M059J (cell line): ENCODE measurements at places on chromosomes 7 and 10. TPM values are rescaled to one million over a fixed set of nuclear protein-coding genes. Genes with fewer than 3 reads are reported as not detected.

DNA sequence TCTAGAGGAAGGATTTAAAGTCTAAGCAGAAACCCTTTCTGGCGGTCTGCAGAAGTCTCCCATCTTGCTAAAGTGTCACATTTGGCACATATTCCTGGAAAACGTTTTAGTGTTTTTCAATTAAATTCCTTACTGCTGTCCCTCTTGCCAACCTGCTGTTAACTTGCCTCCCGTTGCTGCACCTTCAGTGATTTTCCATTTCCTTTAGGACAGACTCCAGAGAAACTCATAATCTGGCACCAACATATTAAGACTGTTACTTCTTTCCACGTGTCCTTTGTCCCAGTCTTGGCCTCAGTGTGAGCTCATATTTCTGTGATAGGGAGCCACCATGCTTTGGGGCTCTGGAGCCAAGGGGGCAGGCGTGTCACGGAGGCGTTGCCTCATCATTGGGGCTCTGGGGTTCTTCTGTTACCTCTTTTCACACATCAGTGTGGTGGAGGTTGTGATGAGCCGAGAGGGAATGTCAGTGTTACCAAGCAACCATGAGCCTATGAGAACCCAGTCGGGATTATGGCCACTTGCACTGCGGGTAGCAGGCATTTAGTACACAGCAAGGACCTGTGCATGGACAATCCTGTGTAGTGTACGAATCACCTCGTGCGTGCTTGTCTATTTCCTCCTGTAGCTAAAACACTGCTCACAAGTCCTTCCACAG, 26.0 kb upstream of the ZNF32 start:
- no peak for DNase-seq

SMKR1 gene
- total RNA-seq = 0.37 and 0.89 TPM in 2 replicates

JCAD gene
- not detected in 2 replicates for total RNA-seq

- DNase-seq = peak; percentile 86
Measured at GRCh38 chr7:34837801-34838201, 179.8 kb downstream of the NPSR1 start.

- no peak for DNase-seq
Measured at GRCh38 chr10:94680544-94680943, 3.0 kb upstream of the CYP2C18 start.

CRYGN gene
- total RNA-seq = not detected in 2 replicates

- no peak for DNase-seq
Measured at GRCh38 chr10:113541549-113541927, 11.3 kb upstream of the HABP2 start.
